ENCODE measurements at places on chromosomes 7 and 10. TPM values are rescaled to one million over a fixed set of nuclear protein-coding genes. Genes with fewer than 3 reads are reported as not detected.

- DNase-seq, result no peak
These were observed 38.1 kb downstream of the COL1A2 start for GRCh38 chr7:94432817-94433216.

DNA sequence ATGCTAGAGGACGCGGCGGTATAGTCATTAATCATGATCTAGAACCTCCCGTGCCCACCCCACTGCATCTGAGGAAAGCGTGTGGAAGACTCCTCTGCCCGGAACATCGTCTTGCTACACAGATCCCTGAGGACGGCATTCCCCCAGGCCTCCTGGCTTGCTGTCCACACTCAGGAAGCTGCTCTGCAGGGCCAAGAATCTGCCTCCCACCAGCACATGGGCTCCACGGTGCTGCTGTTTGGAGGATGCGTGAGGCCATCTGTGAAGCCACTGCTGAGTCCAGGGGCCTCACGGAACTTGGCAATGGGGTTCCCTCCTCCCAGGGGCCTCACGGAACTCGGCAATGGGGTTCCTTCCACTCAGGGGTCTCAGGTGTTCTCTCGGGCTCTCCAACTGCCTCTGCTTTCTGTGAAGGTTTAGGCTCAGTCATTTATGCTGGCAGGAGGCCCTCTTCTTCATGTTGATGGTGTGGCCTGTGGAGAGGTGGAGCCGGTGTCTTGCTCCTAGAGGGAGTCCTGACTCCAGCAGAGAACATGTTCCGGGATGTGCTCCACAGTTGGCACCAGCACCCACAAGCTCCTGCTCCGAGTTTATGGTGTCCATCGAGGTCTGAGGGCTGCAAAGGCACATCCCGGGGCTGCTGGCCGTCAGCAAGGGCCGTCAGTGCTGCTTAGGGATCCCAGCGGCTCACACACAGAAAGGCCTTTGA is 273.3 kb downstream of the DNAJB6 start:
- DNase-seq, result no peak

- no peak for DNase-seq
These were observed 53.7 kb downstream of the ZRANB1 start for GRCh38 chr10:124995605-124996004.

GRCh38 chr10:102814873-102815661 is 22.1 kb downstream of the CYP17A1 start:
- no peak for DNase-seq

GRCh38 chr10:49395741-49396665 is at the start of gene DRGX:
TSS of gene DRGX (minus strand) at chr10:49396089. CDS start at chr10:49395440, 649 bp downstream.
- DNase-seq, result peak; percentile 33

GRCh38 chr7:103445228-103446048 is 569 bp downstream of the SLC26A5 start:
- DNase-seq, result no peak

- no peak for DNase-seq
These were observed 2.9 kb upstream of the ZNF467 start for GRCh38 chr7:149776289-149776688.

DNA sequence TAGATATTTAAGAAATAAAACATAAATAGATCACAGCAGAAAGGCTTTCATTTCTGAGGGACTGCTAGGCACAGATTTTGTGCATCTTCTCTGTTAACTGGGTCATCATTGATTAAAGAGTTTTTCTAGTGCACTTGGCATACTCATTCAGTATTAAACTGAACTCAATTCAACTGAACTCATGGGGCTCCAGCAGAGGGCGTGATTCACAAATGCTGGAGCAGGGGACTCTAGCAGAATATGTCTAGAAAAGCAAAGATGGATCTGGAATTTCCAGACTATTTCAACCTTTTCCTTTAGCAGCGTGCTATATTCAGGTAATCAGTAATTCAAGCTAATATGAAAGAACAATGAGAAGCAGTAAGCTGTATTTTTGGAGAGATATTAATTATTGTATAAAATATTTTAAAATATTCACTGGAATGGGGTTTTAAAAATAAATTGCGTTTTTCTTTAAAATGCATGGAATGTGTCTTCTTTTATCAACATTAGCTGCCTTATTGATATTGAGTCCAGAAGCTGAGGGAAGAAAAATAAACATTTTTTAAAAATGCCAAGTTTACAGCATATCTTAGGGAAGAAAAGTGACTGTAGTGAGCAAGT is 296.8 kb upstream of the CACNA2D1 start:
- peak; percentile 44 for DNase-seq

DNA sequence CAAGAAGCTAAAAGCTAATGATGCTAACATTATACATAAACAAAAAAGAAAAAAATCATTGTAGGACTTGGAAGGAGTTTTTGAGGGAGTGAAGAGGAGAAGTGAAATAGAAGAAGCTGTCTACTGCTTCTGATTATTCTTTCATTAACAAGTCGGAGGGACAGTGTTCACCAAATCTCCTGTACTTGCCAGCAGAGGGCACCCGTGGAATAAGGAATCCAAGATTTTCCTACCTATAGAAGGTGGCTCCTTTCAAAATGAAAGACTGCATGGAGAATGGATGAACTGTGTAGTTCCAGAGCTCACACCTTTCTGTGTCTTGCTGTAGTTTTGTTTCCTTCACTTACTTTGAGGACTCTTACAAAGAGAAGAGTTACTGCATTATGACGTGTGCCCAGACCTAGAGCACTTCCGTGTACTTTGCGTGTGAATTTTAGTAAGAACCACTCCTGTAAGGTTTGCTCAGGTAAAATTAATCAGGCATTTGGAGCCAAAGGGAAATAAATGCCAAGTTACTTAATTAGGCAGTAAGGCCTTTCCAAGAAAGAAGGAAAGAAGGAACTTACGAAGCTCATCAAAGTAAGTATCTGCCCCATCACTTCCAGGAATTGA is 145.1 kb downstream of the SEMA3D start:
- DNase-seq, result peak; percentile 73

GRCh38 chr10:79176052-79176501 is 107.3 kb downstream of the ZMIZ1 start:
- no peak for DNase-seq

DNA sequence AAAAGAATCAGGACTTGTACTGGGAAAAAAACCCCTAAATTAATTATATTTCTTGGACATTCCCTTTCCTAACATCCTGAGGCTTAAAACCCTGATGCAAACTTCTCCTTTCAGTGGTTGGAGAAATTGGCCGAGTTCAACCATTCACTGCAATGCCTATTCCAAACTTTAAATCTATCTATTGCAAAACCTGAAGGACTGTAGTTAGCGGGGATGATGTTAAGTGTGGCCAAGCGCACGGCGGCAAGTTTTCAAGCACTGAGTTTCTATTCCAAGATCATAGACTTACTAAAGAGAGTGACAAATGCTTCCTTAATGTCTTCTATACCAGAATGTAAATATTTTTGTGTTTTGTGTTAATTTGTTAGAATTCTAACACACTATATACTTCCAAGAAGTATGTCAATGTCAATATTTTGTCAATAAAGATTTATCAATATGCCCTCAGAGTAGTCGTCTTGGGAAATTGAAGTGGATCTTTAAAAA is 6.6 kb downstream of the EMX2 start:
- DNase-seq, result peak; percentile 41

Gene FXYD4
- not detected for total RNA-seq

Gene IL6
- total RNA-seq, result 0.22 TPM

Gene OR9A2
- total RNA-seq, result 0.50 TPM
